ENCODE measurements at places on chromosomes 11 and 22. TPM values are rescaled to one million over a fixed set of nuclear protein-coding genes. Genes with fewer than 3 reads are reported as not detected.

DNA sequence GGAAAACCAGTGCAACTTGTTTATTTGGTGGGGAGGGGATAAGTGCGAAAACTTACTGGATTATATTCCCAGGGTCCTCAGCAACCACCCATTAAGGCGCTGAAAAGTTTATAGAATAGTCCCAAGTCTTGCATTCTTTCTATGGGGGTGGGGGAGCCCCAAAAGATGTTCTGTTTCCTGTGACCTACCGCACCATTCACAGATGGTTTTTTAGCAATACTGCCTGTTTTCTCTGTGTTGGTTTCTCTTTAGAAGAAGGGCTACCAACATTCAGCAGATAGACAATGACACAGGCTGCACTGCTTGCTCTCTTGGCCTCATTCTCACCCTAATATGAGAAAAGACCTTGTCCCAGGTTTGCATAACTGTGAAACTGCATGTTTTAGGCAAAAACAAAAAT is 86.5 kb downstream of the FAM76B start:
- no peak for DNase-seq

DNA sequence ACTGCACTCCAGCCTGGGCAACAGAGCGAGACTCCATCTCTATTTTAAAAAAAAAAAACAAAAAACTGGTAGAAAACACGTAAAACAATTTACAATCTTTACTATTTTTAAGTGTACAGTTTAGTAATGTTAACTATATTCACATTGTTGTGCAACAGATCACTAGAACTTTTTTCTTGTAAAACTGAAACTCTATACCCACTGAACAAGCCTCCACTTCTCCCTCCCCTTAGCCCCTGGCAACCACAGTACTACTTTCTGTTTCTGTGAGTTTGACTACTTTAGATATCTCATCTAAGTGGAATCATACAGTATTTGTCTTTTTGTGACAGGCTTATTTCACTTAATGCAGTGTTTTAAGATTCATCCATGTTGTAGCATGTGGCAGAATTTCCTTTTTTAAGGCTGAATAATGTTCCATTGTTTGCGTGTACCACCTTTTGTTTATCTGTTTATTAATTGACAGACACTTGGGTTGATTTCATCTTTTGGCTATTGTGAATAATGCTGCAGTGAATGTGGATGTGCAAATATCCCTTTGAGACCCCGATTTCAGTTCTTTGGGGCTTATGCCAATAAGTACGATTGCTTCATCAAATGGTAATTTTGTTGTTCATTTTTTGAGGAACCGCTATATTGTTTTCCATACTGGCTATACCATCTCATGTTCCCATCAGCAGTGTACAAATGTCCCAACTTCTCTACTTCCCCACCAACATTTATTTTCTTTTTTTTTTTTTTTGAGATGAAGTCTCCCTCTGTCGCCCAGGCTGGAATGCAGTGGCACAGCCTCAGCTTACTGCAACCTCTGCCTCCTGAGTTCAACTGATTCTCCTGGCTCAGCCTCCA is 11.0 kb downstream of the DDB2 start:
- no peak for DNase-seq

DNA sequence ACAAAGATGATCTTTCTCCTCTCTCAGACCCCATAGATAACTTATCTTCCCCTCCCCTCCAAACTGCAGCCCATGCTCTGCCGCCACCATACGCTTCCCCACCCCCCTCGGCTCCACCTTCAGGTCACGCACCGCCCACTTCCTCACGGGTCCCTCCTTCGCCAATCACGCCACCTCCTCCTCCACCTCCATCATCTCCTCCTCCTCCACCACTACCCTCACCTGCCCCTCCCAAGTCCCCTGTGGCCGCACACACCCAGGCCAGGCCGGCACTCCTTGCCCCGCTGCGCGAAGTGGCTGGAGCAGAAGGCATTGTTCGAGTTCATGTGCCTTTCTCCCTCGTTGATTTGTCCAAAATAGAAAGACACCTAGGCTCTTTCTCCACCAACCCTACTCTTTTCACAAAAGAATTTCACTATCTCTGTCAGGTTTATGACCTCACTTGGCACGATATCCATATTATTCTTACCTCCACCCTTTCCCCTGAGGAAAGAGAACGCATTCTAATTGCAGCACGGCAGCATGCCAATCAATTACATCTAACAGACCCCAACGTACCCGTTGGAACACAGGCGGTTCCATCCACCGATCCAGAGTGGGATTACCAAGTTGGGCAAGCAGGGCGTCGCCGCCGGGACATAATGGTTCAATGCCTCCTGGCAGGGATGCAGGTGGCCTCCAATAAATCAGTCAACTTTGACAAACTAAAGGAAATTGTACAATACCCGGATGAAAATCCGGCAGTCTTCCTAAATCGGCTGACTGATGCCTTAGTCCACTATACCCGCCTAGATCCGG is 12.3 kb upstream of the OR56A3 start:
- DNase-seq, result no peak

CCDC89 gene
- polyA plus RNA-seq, result 0.94 TPM

ABCC8 gene
- 23.5 TPM for polyA plus RNA-seq
